ENCODE measurements at places on chromosomes 5 and 9. TPM values are rescaled to one million over a fixed set of nuclear protein-coding genes. Genes with fewer than 3 reads are reported as not detected.
A peak's percentile ranks its signal among the peaks of the same experiment; 100 is the strongest.

DNA sequence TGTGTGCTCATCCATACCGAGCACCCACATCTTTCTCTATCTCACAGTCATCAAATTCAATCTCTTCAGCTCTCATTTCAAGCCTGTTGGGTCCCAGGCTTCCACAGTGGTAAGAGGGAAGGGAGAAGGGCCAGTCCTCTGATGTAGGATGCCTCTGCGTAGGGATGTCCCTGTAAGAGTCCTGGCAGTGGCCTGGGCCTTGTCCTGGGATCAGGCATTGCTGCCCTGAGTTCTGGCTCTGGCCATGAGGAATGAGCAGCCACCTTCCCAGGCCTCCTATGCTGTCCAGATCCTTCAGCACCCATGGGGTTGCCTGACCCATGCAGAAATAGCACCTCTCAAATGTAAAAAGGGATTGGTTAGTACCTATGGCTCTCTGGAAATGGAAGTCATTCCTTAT, 121.2 kb downstream of the EFNA5 start:
- no peak for DNase-seq

- peak; percentile 55 for DNase-seq
Measured at GRCh38 chr9:116589392-116590354, 97.4 kb upstream of the TRIM32 start.

DNA sequence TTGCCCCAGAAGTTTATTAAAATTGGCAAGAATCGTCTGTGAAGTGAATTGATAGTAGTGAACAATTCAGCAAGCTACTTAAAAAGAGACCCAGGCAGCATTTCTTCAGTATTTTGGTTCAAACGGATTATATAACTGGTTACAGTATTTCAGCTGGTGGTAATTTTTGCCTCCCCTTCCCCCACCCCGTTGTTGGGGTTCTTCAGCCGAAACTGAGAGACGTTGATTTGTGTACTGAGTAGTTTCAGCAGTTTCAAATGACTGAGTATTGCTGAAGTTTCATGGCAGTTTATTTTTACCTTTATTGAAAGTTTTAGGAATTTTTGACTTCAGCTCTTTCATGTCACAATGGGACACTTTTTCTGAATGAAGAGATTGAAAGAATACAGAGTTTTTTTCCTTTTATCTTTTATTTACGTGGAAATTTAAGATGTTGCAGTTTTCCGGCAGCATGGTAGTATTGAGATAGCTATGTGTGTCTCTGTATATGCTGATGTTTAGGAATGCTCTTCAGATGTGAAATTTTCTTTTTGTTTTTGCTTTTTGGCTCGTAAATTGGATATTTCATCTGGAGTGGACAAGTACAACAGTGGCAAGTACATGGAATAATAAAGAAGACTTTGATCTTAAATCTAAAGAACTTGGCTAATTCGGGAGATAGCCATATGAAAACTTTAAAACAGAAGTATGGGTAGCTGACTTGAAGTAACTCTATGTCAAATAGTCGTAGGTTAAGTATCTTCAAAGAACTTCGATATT, 1.9 kb downstream of the GPBP1 start:
- no peak for DNase-seq

DNA sequence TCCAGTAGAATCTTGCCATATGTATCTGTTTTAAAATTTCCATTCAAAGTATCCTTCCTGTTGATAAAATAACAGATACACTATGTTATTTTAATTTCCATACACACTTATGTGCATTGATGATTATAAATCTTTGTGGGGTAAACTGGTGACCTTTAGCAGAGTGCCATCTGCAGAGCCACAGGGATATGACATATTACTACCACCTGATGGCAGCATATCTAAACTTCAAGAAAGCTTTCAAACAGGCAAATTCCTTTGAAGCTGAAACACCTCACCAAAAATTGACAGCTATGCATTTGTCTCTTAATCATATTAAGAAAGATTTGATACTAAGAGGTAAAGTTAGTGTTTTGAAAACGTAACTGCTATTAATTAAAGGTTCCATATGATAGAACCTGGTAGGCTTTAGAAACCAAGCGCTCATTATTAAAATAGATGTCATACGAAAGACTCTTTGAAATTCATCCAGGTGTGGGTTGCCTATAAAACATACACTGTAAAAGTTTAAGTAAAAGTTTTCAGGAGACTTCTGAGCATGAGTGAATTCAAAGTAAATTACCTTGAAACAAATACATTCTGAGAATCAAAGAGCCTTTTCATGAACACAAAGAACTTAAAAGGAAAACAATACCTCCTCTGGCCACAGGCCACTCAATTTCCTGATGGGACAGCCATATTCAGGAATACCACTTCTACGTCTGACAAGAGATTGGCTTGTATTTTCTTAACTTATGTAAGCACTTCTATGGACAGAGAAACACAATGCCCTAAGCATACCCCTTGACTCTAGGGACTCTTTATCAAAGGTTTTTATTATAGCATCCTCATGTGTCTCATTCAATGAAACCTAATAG, 93.3 kb downstream of the KIAA0825 start:
- DNase-seq = peak; percentile 63

DNA sequence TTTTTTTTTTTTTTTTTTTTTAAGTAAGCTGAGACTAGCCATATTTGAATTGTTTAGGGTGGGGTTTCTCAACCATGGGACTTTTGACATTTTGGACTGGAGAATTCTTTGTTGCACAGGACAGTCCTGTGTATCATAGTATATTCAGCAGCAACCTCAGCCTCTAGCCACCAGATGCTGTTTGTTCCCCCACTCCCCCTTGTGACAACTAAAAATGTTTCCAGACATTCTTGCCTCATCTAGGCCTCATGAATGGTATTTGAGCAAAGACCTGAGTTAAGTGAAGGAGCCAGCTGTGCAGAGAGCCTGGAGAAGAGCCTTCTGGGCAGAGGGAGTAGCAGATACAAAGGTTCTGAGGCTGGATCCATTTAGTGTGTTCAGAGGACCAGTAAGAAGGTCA, 155.9 kb downstream of the SGCD start:
- no peak for DNase-seq

DNA sequence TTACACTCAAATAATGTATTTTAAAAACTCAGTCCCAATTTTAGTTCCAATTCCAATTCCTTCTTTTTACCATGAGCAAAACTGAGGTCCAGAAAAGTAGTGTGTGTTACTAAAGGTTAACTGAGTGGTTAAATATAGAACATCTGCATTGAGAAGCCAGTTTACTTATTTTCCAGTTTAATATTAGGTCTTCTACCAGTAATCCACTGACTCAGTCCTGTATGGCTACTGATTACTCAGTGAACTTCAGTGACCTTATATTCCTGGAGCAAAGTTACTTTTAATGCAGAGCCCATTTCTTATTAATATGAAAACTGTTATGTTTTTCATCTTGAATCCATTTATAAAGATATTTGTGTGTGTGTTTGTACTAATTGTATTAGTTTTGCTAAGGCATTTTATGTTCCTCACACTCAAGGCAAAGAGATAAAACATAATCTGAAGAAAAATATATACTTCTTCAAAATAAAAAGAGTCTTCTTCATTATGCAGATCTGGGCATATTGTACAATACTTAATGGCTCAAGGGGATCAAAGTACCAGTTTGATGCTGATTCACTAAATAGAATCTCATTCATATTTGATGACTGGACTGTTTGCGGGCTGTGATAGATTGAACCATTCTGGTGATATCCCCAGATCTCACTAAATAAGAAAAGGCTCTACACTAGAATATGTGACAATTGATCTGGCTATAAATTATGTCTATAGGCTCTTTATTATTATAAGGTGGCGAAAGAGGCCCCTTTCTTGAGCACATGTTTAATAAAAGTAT, 60.8 kb downstream of the DMXL1 start:
- DNase-seq = no peak

- DNase-seq = no peak
Measured at GRCh38 chr5:146671561-146672295, 155.7 kb upstream of the GPR151 start.

GRCh38 chr5:62900976-62901375, 322.4 kb downstream of the LRRC70 start:
- no peak for DNase-seq

- DNase-seq = no peak
Measured at GRCh38 chr9:16243798-16244197, 626.7 kb downstream of the BNC2 start.

DNA sequence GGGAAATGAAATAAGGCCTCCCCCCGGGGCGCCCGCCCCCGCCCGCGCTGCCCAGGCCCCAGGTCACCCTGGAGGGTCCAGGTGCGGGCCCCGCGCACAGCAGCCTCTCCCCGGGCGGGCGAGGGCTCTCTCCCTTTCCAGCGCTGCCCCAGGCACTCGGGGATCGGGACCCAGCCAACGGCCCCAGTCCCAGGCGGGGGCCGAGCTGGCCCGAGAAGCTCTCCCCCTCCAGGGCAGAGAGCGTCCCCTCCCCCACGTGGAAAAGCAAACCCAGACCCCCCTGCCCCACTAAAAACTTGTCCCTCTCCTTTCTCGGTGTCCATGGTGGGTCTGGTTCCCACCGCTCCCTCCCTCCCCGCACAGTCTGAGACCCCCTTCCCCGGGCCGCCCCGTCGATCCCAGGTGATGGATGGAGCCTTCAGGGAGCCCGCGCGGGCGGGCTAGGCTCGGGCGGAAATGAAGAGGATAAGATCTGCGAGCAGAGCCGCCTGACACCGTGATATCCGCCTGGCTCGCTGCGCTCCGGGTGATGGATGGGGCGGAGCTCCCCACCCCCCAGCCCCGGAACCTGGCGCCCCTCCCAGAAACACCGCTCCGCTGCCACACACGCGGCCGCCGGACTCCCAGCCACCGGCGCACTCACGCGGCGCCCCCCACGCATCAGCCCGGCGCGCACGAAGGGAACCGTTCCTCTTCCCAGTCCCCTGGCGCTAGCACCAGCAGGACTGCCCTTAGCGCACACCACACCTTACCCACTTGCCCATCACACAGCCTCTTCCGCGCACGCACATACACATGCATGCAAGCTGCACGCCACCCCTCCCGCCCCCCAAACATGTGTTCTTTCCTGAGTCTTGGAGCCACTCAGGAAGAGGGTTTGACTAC, 81.7 kb upstream of the ZBTB43 start:
- peak; percentile 27 for DNase-seq

DNA sequence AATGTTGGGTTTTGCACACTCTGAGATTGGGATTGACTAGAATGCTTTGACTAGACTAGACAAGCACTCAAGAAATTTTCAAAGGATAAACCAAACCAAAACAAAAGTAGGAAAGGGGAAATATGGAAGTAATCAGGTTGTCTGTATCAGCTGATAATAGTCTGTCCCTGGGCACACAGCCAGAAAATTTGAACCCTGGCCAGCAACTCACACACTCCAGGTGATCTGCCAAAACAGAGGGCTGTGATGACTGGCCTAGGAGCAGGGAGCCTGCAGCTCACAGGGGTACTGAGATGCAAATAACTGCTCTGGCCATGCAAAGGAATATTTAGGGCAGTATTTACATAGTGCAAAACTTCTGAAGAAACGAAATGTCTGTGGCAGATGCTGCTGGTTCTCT, 112.3 kb upstream of the SMIM23 start:
- no peak for DNase-seq

- peak; percentile 60 for DNase-seq
Measured at GRCh38 chr5:57176350-57176857, 2.5 kb downstream of the GPBP1 start.

- DNase-seq = peak; percentile 69
Measured at GRCh38 chr9:35954942-35955546, 2.9 kb downstream of the OR2S2 start.

DNA sequence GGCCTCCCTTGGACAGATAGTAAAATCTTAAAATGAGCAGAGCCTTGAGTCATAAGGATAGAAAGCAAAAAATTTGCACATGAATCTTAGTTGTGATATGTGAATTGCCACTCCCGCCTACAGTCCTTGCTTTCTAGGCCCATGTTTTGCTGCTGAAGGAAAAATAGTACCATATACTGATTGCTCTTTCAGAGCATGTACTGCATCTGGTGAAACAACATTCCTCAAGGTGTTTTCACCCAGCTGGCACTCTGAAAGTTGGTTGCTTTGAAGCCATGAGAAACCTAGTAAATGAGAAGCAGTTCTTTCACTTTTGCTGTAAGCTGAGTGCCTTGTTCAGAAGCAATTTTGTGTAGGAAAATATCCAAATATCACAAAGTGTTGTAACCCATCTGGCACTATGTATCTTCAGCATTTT, 10.3 kb downstream of the CDC37L1 start:
- DNase-seq = peak; percentile 56

DNA sequence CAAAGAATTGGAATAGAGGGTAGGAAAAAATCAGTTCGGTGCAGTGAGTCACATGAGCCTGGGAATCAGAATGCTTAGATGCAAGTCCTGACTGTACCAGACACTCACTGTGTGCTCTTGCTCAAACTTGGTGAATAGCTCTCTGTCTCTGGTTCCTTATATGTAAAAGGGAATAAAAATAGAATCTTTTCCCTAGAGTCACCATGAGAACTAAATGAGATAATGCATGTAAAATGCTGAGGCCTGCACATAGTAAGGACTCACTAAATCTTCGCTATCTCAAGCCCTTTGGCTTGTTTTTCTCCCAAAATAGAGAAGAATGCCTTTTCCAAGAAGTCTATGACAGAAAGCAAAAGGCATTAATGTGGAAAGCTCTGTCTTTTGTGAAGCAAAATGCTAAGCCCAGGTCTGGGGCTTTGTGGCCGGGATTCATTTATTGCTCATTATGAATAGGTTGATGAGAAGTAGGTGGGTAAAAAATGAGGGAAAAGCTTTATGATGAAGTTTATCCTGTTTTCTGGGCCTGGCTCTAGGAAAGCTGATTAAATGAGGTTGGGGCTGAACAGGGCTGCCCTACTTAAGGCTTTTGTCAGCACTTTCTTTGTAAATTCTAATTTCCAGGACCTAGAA, 483.3 kb downstream of the DMAC1 start:
- no peak for DNase-seq

DNA sequence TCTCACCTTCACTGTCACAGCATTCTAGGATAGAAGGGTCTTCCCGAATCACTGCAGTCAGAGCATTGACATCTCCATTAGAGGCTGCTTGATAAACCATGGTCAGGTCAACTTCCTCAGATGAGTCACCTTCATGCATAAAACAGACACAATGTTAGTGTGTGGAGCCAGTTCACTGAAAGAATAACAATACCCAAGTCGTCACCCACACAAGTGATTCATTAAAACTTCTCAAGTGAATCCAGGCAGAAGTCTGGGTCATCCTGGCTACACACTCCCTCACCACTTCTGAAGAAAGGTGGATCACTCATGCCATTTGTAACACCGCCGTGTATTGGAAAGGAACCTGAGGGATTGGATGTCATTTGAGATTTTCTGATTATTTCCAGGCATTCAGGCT, 49.6 kb downstream of the ANKRD55 start:
- peak; percentile 98 for DNase-seq

The SGCD gene
- total RNA-seq = 0.77 TPM

The SMC2 gene
- total RNA-seq = 3.6 TPM

The SLC27A6 gene
- total RNA-seq = 0.13 TPM

The TAF1L gene
- total RNA-seq = under 0.01 TPM

The SPINK7 gene
- 13.7 TPM for total RNA-seq

The MARVELD2 gene
- 19.5 TPM for total RNA-seq
